ENCODE measurements at places on chromosomes 6 and 20.

DNA sequence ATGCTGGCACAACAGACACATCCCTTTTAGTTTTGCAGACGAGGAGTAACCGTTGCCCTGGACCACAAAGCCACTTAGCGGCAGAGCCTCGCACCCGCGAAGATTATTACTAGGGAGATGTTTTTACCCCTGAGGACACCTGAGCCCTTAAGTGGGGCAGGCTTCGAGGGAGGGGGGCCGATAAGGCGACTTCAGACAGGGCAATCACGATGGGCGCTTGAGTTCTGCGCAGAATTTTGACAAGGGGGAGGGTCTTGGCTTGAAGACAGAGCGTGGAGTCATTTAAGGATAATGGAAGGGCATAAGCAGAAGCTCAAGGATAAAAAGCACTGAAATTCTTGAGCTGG is 650 bp upstream of the TTK start:
- DNase-seq: peak; percentile 6

- no peak for DNase-seq
Observed at GRCh38 chr6:38378801-38379200, 260.9 kb downstream of the BTBD9 start.

DNA sequence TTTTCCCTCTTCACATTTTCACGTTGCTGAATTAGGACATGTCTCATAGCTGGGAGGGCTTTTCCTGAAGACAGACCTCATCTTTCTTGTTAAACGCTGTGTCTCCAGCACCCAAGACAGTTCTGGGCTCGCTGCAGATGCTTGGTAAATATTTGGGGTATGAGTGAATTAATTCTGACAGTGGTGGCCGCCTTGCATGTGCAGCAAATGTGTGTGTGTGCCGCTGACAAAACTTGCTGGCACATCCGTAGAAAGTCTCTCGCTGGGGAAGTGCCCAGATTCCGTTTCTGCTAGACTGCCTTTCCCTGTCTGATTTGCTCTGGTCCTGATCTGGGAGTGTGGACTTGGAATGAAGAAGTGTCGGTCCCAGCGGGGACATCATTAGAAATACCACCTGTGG is 48.2 kb upstream of the ZNFX1 start:
- no peak for DNase-seq

DNA sequence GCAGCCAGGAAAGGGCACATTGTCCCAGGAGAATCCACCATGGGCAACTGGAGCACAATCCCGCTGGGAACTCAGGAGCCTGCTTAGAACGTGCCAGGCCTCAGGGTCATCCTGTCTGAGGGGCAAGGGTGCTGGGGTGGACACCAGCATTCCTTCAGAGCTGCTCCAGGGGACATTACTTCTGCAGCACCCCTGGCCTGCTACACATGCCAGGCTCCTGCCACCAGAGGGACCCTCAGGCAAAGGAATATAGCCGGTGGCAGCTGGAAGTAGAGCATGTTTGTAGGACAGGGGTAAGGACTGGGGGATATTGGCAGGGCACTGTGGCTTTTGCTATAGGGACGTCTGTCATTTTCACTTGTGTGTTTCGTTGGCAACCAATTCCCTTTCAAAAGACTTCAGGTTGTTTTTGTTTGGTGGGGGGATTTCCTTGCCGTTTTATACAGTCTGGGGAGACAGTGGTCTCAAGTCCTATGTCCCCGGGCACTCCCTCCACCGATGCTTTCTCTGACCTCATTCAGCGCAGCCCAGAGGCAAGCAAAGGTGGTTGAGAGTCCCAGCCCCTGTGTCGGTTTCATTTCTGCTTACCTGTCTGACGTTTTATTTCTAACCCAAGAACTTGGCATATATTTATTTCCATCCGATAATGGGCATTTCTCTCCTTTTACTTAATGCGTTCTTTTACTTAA is 130.8 kb downstream of the JPH2 start:
- DNase-seq: peak; percentile 26

- no peak for DNase-seq
Observed at GRCh38 chr20:64157878-64158277, 6.4 kb upstream of the MYT1 start.

DNA sequence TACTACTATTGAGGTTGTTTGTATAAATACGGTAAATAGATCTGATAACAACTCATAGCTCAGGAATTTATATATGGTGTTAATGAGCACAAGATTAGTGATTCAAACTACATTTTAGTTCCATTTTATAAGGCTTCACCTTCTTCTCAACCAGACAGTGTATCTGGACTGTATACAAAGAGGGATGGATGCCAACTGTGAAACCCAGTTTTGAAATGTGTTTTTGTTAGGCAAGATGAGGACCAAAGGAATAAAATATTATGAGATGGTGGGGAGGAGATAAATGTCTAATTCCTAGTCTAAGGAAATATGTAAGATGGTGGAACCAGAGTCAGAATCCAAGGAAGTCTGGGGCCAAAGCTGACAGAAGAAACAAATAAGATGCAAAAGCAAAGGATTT is 329.0 kb downstream of the GRIK2 start:
- DNase-seq: no peak

DNA sequence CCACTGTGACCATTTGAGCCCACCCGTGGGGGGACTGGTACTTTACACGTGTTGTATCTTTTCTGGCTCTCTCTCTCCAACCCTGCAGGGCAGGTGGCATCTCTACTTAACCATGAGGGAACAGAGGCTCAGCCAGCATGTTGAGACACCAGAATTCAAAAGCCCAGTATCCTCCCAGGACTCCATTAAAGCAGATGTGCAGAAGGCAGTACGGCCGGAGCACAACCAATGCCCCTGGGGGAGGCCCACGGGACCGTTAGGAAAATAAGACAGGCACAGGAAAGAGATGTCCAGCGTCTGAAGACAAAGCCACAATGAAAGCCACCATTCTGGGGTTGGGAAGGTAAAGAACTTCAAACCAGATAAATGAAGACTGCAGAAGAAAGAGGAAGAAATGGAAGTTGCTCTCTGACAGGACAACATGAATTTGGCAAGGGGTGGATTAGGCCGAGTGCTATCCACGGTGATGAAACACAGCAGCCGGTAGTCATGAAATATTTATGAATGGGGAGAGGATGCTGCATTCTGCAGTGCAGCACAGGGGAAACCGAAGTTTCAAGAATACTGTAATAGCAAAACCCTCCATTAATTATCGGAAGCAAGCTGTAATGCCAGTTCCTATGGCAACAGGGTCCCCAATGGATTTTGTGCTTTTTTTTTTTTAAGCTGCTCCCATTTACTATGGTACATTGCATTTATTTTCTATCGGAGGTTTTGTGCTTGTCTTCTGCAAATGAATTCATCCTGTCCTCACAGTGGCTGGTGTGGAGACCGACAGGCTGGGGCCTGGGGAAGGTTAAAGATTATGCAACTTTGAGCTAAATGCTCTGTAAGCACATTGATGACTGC is 179.4 kb downstream of the NRN1 start:
- DNase-seq: no peak

DNA sequence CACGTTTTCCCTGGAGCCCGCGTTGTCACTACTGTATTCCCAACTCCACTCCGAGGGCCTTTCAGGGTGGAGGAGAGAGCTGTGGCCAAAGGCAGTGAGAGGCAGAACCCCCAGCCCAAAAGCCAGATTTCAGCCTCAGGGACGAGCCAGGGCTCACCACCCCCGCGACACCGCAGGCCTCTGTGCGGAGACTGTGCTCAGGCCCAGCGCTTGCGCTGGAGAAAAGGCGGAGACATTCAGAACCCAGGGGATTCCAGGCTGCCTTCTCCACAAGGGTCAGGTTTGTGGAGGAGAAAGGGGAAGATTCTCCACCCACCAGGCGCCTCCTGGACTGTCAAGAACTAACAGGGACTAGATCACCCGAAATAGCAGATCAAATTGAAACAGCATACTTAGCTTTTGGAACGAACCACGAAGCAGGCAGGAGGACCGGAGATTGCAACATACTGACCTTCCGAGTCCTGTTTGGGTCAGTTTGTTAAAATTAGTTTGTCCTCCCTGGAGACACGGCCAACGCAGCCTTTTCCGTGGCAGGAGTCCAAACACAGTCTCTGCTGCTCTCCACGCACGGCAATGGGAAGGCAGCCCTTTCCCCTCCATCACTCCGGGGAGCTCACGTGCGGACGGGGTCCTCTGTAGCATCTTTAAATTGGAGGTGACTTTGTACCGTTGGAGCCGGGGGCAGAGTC is 14.4 kb downstream of the DLL1 start:
- no peak for DNase-seq

DNA sequence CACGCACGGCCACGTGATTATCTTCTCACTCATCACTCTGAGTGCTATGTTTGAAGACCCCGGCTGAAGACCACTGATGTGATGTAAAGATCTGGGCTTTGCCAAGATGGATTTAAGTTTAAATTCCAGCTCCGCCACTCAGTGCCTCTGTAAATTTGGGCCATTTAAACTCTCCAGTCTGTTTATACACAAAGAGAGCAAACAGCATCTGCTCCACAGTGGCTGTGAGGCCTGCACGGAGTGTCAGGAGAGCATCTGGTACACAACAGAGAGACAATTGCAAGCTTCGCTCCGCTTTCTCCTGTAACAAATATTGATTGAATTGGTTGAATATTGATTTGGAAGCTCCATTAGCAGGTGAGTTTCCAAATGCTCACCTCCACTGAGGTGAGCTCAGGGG is 80.5 kb upstream of the FRMD1 start:
- no peak for DNase-seq

- no peak for DNase-seq
Observed at GRCh38 chr6:36050305-36050704, 22.7 kb downstream of the MAPK14 start.

DNA sequence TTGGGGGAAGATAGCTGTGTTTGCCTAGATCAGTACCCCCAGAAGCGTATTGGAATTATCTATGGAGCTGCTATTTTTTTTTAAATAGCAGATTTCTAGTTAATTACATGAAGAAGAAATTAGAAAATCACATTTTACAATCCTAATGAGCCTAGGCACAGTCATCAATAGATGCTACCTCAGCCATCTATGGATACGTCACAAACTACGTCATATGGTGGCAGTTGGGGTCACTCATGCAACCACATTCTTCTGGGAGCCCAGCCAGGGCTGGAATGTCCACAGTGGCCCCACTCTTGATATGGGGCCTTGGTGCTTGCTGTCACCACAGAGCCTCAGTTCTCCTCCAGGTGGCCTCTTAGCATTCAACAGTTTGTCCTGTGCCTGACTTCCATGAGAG is 63.0 kb downstream of the SNRNP48 start:
- DNase-seq: no peak

GRCh38 chr6:88166493-88167351 is 575 bp upstream of the CNR1 start:
- no peak for DNase-seq

GRCh38 chr20:10430000-10430466 is 4.0 kb downstream of the MKKS start:
- DNase-seq: no peak

- no peak for DNase-seq
Observed at GRCh38 chr20:15561070-15561569, 1012.1 kb downstream of the KIF16B start.

GRCh38 chr6:156865019-156865629 is 87.9 kb downstream of the ARID1B start:
- DNase-seq: no peak

DNA sequence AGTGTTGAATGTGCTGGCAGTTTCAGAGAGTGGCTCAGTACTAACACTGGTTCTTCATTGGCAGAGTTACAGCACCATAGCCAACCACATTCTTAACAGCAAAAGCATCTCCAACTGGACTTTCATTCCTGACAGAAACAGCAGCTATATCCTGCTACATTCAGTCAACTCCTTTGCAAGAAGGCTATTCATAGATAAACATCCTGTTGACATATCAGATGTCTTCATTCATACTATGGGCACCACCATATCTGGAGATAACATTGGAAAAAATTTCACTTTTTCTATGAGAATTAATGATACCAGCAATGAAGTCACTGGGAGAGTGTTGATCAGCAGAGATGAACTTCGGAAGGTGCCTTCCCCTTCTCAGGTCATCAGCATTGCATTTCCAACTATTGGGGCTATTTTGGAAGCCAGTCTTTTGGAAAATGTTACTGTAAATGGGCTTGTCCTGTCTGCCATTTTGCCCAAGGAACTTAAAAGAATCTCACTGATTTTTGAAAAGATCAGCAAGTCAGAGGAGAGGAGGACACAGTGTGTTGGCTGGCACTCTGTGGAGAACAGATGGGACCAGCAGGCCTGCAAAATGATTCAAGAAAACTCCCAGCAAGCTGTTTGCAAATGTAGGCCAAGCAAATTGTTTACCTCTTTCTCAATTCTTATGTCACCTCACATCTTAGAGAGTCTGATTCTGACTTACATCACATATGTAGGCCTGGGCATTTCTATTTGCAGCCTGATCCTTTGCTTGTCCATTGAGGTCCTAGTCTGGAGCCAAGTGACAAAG is 17.0 kb upstream of the ADGRF4 start:
- no peak for DNase-seq

GRCh38 chr6:139800837-139801236 is 426.4 kb upstream of the CITED2 start:
- DNase-seq: no peak

- DNase-seq: no peak
Observed at GRCh38 chr6:161273274-161273751, 548 bp downstream of the AGPAT4 start.

- no peak for DNase-seq
Observed at GRCh38 chr6:49072146-49072545, 390.9 kb downstream of the MMUT start.

All from stimulated activated CD4-positive, alpha-beta T cell treated with anti-CD3 and anti-CD28 coated beads, Interleukin-12 subunit alpha, Interleukin-12 subunit beta, amount 100 ng/mL, for 4 hours (primary cell).